ENCODE measurements at places on chromosomes 7 and 10.

DNA sequence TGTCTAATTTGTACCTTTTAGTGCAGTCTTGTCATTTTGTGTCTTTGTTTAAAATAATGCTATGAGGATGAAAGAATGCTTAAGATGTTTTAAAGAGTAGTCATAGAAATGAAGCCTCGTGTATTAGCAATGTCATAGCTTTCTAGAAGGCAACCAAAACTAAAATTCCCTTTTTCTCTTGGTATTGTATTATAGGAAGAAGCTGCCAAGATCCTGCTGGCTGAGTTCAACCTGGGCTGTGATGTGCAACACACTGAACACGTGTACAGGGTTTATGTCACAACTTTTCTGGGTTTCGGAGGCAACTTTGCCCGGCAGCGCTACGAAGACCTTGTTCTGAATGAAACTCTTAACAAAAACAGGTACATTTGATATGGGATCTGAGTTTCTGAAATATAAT lies 36.2 kb downstream of the COX15 start:
- H3K4me1 ChIP-seq = no peaks in the 10 kb centered on the region

DNA sequence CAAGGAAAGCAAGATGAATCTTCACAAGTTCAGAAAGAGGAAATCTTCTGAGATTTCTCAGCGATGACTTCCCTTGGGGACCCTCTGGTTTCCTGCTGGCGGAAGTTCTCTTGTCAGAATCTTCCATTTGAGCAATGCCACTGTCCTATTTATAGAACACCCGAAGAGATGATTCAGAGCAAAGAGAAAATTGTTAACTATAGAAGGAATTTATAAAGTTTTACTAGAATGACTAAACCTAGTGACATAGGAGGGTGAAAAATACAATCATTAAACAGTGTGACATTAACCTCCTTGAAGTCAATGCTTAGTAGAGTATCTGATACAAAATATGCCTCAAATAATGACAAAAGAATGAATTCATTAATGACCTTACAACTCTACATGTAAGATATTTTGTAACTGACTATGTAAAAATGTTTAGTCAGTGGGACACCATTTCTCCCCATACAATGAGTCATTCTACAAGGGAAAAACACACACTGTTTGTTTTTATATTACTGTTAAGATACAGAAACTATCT lies 206.5 kb upstream of the CNTNAP2 start:
- H3K4me3 ChIP-seq = no peak overlapping the region
- H3K36me3 ChIP-seq = no peaks in the 10 kb centered on the region
- H3K4me1 ChIP-seq = no peaks in the 10 kb centered on the region
- no peak for DNase-seq

DNA sequence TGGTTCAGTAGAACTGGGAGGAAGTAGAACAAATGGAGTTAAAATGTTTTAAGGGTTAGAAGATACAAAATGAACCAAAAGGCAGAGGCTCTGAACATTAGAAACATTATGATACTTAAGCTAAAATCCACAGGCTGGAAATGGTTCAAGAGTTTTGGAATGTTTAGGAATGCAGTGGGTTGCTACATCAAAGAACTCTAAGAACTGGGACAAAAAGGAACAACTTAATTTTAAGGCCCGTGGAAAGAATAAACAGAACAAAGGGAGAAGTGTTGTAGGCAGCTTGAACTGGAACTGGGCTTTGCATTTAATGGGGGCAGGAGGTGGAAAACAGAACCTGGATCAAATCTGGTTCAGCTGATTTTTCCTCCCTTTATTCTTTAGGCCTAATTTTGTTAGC lies 3.5 kb upstream of the C7orf25 start:
- H3K4me1 ChIP-seq = no peaks in the 10 kb centered on the region
- no peaks in the 10 kb centered on the region for H3K27me3 ChIP-seq
- no peak for DNase-seq
- peaks cover 36% of the 10 kb centered on the region for H3K36me3 ChIP-seq
- H3K4me3 ChIP-seq = no peak overlapping the region

DNA sequence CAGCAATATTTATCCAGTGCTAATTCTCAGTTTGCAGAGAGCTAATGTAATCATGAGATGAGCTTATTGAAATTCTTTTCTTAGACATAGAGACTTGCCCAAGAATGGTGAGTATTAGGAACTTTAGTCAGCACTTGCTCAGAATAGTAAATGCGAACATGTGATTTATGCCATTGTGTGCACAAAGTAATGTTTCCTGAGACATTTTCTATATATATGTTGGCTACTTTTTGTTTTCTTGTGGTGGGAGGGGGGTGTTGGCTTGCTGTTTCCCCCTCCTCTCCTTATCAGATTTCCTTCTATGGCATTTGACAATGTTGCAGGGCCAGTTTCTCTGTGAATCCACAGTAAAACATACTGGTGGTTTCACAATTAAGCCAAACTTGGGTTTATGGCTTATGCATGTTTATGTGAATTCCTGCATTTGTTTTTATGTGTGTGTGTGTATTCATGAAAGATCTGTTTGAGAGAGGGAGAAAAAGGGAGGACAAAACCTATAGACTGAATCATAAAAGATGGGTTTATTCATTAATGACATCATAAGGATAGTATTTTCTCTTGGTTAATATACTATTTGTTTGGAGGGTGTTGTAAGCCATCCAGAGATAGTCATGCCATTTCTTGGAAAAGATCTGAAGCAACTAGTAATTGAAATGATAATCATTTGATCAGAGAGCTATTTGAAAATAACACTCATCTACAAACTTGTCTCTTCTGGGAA lies 36.3 kb downstream of the ARID5B start:
- no peaks in the 10 kb centered on the region for H3K27me3 ChIP-seq
- no peaks in the 10 kb centered on the region for H3K36me3 ChIP-seq
- no peak for DNase-seq
- H3K4me1 ChIP-seq = peaks cover 34% of the 10 kb centered on the region
- no peak overlapping the region for H3K4me3 ChIP-seq

DNA sequence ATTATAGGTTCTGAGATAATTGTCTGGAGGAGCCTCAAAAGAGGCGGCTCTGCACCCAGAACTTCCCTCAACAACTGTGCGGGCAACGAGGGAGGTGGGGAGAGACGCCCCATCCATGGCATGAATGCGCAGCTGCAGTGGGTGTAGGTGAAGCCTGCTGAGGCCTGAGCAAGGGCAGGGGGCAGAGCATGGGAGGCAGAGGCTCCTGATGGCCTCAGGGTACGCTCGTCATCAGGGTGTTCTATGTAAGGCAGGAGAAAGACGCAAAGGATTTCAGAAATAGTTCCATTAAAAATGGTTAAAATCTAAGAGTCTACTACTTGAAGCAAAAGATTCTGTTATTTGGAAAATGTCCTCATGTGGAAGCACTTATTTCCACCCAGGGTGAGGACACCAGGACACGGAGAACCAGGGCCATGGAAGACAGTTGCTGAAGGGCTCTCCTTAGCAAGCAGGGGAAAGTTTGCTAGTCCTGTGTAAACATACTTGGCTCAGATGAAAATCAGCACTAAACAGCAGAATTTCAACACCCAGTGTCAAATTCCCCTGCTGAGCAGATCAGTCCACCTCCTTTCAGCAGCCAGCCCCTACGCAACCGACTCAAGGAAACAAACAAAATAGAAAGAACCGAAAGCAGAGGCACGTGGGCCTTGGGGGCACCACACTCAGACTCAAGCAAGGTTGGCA lies 18.9 kb downstream of the INSIG1 start:
- H3K36me3 ChIP-seq = no peaks in the 10 kb centered on the region
- H3K27me3 ChIP-seq = no peaks in the 10 kb centered on the region
- H3K4me3 ChIP-seq = no peak overlapping the region
- no peaks in the 10 kb centered on the region for H3K4me1 ChIP-seq
- DNase-seq = no peak

- H3K4me1 ChIP-seq = peaks cover 8% of the 10 kb centered on the region
- H3K27ac ChIP-seq = no peak overlapping the region
- H3K36me3 ChIP-seq = no peaks in the 10 kb centered on the region
- H3K27me3 ChIP-seq = no peaks in the 10 kb centered on the region
- DNase-seq = peak; percentile 55
Measured at GRCh38 chr10:73931767-73932619, 21.1 kb downstream of the PLAU start.

- no peak overlapping the region for H3K27ac ChIP-seq
- DNase-seq = no peak
- no peaks in the 10 kb centered on the region for H3K27me3 ChIP-seq
- no peaks in the 10 kb centered on the region for H3K36me3 ChIP-seq
- no peaks in the 10 kb centered on the region for H3K4me1 ChIP-seq
Measured at GRCh38 chr10:33801705-33802104, 467.2 kb upstream of the NRP1 start.

- no peak for DNase-seq
- H3K4me1 ChIP-seq = no peaks in the 10 kb centered on the region
- H3K4me3 ChIP-seq = no peak overlapping the region
- H3K27ac ChIP-seq = no peak overlapping the region
- H3K36me3 ChIP-seq = peaks cover 91% of the 10 kb centered on the region
Measured at GRCh38 chr7:98958968-98959367, 80.6 kb downstream of the TRRAP start.

DNA sequence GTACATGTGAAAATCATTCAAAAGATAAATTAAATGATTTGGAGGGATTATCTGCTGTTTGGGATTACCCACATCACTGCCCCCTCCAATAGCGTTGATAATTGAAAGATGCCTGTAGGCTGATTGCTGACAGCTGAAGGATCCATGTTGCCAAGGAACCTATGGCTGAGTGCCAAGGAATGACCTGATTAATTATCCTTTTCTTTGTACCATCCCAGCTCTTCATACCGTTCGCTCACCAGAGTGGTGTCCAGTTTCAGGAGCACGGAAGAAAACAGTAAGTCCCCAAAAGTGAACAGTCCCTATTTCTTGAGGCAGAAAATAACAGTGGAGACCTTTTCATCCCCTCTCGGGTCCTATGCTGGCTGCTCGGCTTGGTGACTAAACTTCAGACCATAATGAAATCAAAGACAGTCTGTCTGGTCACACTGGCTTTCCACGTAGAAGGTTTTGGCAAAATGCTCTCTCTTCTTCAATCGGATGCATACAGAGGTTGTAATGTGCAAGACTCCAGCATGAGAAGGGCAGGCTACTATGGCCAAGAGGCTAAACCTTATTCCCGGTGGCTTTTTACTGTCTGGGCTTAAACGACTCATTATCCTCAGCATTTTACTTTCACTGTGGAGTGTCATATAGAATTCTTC lies 108.8 kb downstream of the SPAG6 start:
- H3K27ac ChIP-seq = no peak overlapping the region
- no peaks in the 10 kb centered on the region for H3K4me1 ChIP-seq
- H3K4me3 ChIP-seq = no peak overlapping the region
- no peak for DNase-seq

- peak overlapping the region; percentile 20 for H3K27ac ChIP-seq
- no peaks in the 10 kb centered on the region for H3K36me3 ChIP-seq
- no peaks in the 10 kb centered on the region for H3K27me3 ChIP-seq
- DNase-seq = no peak
- H3K4me1 ChIP-seq = peaks cover 73% of the 10 kb centered on the region
Measured at GRCh38 chr10:32948451-32948850, 9.6 kb downstream of the ITGB1 start.

DNA sequence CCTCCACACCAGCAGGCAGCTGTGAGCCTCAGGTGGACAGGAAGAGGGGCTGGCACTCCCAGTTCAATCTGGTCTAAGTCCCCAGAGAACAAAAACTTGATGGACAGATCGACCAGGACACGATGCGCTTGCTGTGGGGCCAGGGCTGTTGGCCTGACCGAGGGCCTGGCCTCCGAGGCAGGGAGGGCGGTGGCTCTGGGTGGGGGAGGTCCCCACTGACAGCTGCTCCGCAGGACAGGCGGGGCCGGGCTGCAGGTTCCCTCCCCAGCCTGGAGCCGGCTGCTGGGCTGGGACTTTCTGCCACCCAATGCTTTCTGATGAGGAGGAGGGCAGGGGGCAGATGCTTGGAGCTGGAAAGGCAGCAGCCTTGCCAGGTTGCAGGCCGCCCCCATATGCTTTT lies 37.4 kb upstream of the ADGRA1 start:
- H3K36me3 ChIP-seq = no peaks in the 10 kb centered on the region
- no peak overlapping the region for H3K27ac ChIP-seq
- no peak overlapping the region for H3K4me3 ChIP-seq
- H3K27me3 ChIP-seq = no peaks in the 10 kb centered on the region
- no peak for DNase-seq

DNA sequence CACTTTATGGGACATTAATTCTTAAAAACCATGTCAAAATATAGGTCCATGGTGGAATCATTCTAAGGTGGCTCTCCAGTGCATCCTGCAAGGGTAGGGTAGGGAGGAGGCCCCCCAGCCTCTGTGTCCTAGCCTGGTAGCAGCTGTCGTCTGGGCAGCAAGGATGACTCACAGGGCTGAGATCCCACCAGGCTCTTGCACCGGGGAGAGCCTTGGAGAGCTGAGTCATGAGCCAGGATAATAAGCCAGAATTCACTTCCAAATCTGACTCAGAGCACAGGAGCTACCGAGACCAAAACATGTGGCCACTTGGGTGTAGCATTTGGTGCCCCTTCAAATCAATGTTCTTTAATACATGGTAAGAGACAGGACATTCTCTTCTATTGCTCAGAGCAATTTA lies 298.5 kb downstream of the NEBL start:
- no peaks in the 10 kb centered on the region for H3K4me1 ChIP-seq
- H3K27ac ChIP-seq = no peak overlapping the region
- DNase-seq = no peak

DNA sequence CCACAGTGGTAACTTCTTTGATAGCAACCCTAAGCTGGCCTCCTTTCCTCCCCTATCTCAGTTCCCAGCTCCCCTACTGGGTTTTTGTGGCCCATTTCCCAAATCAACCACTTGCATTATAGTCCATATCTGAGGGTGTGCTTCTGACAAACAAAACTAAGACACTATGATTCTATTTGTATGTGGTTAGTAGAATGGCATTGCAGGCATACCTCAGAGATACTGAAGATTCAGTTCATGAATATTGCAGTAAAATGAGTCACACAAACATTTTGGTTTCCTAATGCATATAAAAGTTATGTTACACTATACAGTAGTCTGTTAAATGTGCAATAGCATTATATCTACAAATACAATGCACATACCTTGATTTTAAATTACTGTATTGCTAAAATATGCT lies 15.4 kb upstream of the TMEM243 start:
- H3K27me3 ChIP-seq = no peaks in the 10 kb centered on the region
- H3K36me3 ChIP-seq = no peaks in the 10 kb centered on the region
- H3K4me1 ChIP-seq = no peaks in the 10 kb centered on the region

DNA sequence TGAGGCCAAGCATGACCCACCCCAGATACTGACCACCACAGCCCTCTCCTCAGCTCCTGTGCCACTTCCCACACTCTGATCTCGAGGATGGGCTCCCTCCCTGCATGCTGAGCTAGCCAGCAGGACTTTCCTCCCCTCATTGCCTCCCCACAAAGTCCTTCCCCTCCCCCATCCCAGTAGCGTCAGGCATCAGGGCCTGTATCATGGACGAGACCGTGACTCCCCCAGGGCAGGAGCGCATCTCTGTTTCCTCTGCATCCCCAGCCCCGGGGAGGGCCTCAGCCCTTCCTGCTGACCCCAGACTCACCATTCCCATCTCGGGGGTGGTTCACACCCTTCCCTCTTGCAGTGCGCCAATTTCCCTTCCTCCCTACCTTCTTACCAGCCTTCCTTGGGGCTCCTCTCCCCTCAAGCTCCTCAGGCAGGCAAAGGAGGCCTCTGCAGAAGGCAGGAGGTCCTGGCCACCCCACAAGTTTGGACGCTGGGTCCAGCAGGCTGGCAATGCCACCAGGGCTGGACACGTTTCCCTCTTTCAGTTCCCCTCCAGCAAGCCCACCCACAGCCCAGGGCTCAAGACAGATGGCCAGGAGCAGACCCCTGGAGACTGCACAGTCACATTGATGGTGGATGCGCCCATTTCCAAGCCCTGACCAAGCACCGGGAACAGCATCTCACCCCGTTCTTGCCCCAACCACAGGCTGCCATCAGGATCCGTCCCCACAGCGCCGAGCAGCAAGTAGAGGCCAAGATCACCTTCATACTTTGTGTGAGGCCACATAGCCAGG lies 36.5 kb downstream of the GRID1 start:
- no peak overlapping the region for H3K4me3 ChIP-seq
- H3K27me3 ChIP-seq = no peaks in the 10 kb centered on the region
- H3K27ac ChIP-seq = no peak overlapping the region
- H3K4me1 ChIP-seq = no peaks in the 10 kb centered on the region
- DNase-seq = no peak
